ENCODE measurements at places on chromosomes 12 and 14.

- DNase-seq = no peak
Measured at GRCh38 chr12:12577786-12578185, 15.1 kb upstream of the DUSP16 start.

GRCh38 chr12:29961231-29961630 lies 177.5 kb upstream of the TMTC1 start:
- DNase-seq = no peak

DNA sequence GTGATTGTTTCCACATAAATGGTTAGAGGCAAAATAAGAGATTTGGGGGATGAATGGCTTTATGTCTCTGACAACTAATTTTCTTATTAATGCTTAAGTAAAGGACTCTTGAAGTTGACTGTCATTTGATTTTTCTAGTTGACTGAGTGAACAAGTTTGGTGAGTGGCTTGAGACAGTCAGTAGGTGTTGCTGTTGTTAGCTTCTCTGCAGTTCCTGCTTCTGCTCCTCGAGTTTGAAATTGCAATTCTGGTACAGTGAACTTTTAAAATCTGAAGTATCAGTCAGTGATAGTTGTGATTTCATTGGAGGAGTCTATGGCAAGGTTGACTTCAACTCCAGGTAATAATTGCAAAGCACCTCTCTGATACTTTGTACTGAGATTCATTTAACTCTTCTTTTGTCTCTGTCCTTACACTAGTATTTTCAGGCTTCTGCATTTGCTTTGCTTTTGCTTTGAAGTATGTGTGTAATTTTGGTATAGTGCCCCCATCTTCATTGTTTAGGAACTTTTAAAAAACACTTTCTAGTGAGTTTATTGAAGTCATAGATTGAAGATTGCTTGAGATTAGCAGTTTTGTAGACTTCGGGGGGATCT lies 415.5 kb downstream of the PCNX1 start:
- DNase-seq = no peak

DNA sequence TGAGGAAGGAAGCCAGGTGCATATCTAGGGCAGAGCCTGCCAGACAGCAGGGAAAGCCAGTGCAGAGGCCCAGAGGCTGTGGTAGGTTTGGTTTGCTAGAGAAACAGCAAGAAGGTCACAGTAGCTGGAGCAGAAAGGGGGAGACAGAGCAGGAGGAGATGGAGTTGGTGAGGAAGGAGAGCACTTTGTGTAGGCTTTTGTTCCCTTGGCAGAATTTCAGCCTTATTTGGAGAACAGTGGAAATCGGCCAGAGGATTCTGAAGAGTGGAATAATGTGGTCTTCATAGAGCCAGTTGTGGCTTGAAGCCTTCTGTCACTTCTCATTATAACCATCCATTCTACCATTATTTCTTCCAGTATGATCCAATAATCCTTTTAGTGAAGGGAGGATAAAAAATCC lies 212.9 kb upstream of the FAR2 start:
- no peak for DNase-seq

GRCh38 chr14:28772613-28773012 lies 6.0 kb downstream of the FOXG1 start:
- DNase-seq = no peak

- no peak for DNase-seq
Measured at GRCh38 chr12:85865890-85866289, 8.2 kb upstream of the NTS start.

DNA sequence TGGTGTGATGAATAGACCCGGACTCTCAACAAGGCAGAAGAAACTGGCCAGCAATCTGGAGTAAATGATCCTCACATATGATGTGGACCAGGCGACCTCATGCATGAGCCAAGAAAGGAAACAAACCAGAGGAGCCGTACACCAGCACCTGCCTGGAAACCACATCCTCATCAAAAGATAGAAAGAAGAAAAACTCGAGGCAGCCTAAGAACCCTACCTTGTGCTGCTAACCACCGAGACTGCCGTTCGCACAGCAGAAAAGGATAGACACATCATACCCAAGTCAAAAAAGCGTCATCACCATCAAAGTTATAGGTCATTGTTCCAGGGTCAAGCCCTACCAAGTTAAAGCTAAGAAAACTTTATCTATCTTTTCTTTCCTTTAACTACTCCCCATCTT lies 66.7 kb downstream of the RESF1 start:
- no peak for DNase-seq

DNA sequence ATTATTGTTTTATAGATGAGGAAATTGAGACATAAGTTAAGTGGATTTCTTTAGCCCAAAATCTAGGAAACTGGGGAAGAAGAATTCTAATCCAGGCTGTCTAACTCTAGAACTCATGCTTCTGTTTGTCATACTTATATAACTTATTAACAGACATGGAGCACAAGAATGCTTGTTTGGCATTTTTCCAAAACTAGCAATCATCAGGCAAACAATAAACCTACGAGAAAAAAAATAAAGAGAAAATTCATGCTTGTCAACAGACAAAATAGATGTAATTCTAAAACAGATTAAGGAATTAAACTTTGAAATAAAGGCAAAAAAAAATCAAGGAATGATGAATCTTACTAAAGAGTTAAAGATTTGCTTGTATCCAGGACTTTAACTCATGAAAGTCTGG lies 103.1 kb downstream of the METTL25 start:
- no peak for DNase-seq

- DNase-seq = no peak
Measured at GRCh38 chr12:121383601-121384021, 16.3 kb upstream of the RNF34 start.

- peak; percentile 36 for DNase-seq
Measured at GRCh38 chr14:30621940-30622830, at the start of gene SCFD1. Gene SCFD1, plus strand, starts transcription at chr14:30622319. Its CDS starts 20 bp downstream, at chr14:30622339.

GRCh38 chr12:34625116-34625515 lies 602.8 kb downstream of the ALG10 start:
- no peak for DNase-seq

GRCh38 chr12:78674311-78675090 lies 190.1 kb upstream of the SYT1 start:
- no peak for DNase-seq

DNA sequence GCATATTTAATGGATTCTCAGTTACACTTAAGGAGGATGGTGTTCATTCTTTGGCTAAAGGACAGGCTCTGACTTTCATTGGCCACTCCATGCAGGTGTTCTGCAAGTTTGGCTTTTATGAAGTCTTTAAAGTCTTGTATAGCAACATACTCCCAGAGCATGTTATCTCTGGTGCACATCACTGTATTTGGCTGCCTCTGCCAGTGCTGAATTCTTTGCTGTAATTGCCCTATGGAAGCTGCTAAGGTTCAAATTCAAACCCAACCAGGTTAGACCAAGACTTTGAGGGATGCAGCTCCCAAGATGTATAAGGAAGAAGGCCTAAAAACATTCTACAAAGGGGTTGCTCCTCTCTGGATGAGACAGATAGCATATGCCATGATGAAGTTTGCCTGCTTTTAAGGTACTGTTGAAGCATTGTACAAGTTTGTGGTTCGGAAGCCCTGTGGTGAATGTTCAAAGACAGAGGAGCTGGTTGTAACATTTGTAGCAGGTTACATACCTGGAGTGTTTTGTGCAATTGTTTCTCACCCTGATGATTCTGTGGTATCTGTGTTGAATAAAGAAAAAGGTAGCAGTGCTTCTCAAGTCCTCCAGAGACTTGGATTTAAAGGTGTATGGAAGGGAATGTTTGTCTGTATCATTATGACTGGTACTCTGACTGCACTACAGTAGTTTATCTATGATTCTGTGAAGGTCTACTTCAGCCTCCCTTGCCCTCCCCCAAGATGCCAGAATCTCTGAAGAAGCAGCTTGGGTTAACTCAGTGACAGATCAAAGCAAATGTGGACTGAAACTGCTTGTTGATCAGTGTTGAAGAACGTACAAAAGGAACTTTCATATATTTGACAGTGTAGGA lies 19.4 kb downstream of the TMEM116 start:
- no peak for DNase-seq
